ENCODE measurements at places on chromosomes 7 and 10.

DNA sequence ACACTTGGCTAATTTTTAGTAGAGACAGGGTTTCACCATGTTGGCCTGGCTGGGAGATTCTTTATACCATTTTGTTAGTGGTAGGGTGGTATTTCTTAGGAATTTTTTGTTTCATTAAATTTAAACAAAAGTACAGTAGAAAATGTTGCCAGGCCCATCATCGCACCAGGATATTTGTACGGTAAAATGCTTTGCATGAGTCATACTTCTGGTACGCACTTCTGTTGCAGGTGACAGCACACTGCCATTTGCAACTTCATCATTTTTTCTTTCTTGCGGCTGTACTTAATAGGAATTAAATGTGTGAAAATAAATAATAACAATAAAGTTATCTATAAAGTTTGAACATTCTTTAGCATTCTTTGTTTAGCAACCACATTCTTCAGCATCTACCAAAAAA is 195.6 kb downstream of the SKAP2 start:
- DNase-seq, result no peak

DNA sequence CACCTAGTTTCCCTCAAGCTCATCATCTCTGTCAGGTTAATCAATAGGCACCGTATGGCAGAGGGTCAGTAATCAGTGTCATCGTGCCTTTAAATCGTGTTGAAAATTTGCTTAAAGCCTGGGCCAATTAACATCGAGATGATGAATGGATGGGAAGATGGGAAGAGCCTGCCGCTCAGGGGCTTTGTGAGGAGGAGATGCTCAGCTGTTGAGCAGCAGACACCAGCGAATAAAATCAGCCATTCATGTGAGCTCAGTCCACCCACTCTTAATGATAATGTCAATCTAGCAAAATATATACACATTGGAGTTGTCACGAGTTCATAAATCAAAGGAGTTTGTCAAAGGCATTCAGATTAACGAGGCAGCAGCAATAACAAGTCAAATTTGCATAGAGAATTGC is 97.7 kb downstream of the BTRC start:
- no peak for DNase-seq

- DNase-seq, result no peak
Measured at GRCh38 chr10:22677333-22677732, 37.0 kb downstream of the PIP4K2A start.

- no peak for DNase-seq
Measured at GRCh38 chr7:106464651-106465050, 179.9 kb upstream of the NAMPT start.

DNA sequence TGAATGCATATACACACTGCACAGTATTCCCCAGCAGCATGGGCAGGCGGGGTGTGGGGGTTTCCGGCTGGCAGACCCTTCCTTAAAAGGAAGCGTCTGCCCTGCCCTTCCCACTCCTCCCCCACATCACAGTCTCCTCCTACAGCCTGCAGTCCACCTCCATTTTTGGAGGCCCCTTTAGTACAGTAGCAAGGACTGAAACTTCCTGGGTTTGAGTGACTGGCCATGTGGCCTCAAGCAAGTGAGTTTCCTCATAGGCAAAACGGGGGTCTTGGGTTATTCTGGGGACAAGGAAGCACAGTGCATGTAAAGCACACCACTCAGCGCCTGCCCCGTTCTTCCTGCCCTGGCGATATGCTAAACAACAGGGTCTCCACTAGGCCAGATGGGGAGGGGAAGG is 62.1 kb upstream of the COL13A1 start:
- DNase-seq, result no peak

DNA sequence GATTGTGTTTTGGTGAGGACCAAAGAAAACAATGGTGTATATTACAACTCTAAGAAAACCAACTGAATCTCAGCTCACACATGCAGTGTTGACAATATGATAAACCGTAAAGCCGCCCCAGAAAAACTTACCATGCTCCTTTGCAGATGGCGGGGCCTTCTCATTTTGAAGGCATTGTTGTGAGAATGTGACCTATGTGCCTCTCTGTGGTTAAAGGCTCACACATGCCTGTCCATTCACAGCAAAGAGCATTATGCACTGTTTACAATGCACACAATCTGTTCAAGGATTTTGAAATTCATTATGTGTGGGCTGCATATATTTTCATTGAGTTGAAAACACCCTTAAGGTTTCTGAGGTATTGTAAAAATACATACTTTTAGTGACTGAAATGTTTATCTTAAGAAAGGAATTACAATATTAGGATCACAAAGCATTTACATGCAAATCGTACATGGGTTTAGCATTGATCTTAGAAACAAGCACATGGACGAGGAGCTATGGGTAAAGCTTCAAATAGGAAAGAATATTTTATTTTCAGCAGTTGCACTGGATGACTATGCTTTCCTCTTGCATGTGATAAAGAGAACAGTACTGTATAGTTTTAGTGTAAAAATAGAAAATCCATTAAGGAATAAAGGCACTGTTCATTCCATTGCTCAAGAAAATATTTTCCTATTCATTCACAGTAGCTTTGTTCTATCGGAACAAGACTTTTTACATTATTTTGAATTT is 334.3 kb downstream of the ARL4A start:
- no peak for DNase-seq

GRCh38 chr7:26284477-26284876 is 7.2 kb upstream of the SNX10 start:
- no peak for DNase-seq

DNA sequence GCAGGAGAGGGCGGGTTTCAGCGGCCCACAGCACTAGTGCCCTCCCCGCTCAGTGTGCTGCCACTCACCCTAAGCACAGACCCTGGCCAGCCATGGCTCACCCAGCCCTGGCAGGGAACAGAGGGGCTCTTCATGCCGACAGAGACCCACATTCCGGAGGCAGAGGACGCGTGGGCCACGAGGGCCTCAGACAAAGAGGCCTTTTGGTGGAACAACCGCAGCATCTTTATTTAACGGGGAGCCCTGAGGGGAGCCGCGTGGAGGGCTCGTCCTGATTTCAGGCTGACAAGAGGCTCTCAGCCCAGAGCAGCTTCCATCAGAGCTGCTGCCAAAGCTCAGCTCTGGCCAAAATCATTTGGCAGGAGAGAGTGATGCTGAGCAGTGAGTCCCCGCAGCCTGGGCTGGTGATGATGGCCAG is 127.8 kb downstream of the SH3PXD2A start:
- no peak for DNase-seq

DNA sequence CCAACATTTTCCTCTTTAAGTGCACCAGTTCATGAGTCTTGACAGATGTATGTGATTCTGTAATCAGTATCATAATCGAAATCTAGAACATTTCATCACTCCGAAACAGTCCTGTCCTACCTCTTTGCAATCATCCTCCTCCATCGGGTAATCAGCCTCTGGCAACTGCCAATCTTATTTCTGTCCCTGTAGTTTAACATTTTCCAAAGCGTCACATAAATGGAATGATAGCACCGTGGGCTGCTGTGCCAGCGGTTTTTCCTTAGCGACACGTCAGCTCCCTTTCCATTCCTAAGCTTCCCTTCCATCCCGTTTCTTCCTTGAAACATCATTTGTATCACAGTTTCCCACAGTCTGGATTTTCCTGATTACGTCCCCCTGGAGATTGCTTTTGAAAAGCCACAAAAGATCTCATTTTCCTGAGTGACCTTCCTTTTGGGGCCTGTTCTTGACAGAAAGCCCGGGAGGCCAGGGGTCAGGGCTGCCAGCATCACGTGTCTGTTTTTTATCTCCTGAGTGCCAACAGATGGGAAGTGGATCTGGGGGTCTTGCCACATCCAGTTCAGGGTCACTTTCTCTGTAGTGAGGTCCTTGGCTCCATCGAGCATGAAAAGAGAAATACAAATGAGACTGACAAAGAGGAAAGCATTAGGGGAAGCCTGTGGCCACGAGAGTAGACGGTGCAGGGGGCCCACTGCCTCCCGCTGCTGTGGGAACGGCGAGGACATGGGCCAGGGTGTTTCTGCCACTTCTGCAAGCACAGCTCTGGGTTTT is 31.6 kb downstream of the TMEM120A start:
- no peak for DNase-seq

GRCh38 chr7:138753150-138753518 is 44.7 kb upstream of the TMEM213 start:
- no peak for DNase-seq

DNA sequence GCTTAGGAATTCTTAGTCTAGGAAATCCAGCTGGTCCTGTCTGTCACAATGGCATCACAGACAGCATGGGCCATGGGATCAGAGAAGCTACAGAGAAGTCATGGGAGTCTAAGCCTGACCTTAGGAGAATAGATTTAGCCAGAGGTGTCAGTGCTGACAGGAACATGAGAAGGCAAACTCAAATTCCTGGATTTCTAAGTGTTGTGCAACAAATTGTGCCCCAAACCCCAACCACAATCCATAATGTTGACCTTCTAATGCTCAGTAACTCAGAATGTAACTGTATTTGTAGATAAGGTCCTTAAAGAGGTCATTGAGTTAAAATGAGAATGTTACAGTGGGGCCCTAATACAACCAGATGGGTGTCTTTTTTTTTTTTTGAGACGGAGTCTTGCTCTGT is 95.9 kb upstream of the RHOBTB1 start:
- no peak for DNase-seq

DNA sequence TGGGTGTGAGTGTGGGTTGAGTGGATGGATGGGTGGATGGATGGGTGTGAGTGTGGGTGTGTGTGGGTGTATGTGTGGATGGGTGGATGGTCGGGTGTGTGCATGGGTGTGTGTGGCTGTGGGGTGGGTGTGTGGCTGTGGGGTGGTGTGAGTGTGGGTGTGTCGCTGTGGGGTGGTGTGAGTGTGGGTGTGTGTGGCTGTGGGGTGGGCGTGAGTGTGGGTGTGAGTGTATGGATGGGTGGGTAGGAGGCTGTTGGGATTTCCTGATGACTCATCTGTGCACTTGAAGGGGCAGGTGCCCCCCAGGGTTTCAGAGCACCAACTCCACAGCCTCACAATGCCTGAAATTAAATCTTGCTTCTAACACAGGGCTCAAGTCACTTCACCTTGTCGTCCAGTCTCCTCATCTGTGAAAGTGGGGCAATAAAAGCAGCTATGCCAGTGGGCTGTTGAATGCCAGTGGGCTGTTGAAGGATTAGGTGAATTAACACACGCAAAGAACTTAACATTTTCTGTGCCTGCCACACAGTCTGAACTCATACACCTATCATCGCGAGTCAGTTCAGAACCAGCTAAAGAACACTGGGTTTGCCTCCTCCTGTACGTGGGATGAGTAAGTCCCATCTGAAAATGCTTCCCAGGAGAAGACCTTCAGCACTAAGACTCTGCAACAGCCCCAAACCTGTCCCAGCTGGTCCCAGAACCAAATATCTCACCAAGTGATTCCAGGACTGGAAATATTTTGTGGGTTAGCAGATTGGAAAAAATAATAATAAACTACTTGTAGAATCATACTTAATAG is 32.0 kb downstream of the SFMBT2 start:
- DNase-seq, result no peak

GRCh38 chr7:22849172-22849571 is 26.5 kb upstream of the TOMM7 start:
- no peak for DNase-seq

All from stimulated activated CD8-positive, alpha-beta memory T cell treated with anti-CD3 and anti-CD28 coated beads, Interleukin-7, amount 100 ng/mL, for 1 hour (primary cell).